ENCODE measurements at places on chromosomes 6 and 20.

- no peak for DNase-seq
These were observed 10.5 kb upstream of the EPB41L2 start for GRCh38 chr6:131073577-131073976.

DNA sequence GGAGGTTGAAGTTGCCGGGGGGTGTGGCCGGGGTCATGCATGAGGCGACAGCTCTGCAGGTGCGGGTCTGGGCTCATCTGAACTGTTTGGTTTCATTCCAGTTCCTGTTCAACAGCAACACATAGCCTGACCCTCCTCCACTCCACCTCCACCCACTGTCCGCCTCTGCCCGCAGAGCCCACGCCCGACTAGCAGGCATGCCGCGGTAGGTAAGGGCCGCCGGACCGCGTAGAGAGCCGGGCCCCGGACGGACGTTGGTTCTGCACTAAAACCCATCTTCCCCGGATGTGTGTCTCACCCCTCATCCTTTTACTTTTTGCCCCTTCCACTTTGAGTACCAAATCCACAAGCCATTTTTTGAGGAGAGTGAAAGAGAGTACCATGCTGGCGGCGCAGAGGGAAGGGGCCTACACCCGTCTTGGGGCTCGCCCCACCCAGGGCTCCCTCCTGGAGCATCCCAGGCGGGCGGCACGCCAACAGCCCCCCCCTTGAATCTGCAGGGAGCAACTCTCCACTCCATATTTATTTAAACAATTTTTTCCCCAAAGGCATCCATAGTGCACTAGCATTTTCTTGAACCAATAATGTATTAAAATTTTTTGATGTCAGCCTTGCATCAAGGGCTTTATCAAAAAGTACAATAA, 72.5 kb downstream of the PTPN1 start:
- no peak for DNase-seq

GRCh38 chr20:45094201-45094600, 6.7 kb downstream of the KCNS1 start:
- no peak for DNase-seq

- DNase-seq, result no peak
These were observed 12.7 kb downstream of the DEF6 start for GRCh38 chr6:35310265-35310831.

- no peak for DNase-seq
These were observed 161.7 kb downstream of the GRM1 start for GRCh38 chr6:146190581-146190980.

- no peak for DNase-seq
These were observed 756.9 kb downstream of the TFAP2A start for GRCh38 chr6:9657994-9658393.

DNA sequence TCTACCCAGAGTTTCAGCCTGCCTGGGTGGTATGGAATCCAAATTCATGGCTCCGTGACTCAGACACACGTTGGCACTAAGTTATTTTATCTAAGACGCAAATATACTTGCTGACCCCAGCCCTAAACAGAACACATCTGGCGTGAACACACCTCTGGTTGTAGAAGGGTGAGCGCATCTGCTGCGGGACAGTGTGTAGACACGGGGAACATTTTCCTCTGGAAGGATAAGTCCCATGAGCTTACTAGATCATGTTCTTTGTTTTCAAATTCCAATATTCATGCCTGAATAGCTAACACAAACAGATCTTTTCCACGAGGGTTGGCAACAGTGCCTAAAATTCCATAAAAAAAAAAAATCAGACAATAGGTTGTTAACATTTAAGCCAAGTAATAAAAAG, 87.8 kb downstream of the TMEM170B start:
- DNase-seq, result no peak

DNA sequence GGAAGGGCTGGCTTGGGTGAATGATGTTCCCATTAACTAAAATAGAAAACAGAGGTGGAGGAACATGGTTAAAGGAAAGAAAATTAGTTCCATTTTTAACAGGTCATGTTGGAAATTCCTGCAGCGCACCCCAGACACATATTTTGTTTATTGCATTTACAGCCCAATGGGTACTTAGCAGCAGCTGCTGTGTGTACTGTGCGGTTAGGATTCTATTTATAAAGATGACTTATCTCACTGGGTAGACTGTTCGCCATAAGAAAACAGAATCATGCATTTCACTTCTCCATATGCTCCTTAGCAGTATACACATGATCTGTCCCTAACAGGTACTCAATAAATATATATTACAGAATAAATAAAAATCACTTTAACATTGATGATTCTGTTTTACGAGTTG, 135.8 kb downstream of the SLC35F1 start:
- no peak for DNase-seq

- no peak for DNase-seq
These were observed 62.2 kb downstream of the SLC22A23 start for GRCh38 chr6:3394671-3395070.

DNA sequence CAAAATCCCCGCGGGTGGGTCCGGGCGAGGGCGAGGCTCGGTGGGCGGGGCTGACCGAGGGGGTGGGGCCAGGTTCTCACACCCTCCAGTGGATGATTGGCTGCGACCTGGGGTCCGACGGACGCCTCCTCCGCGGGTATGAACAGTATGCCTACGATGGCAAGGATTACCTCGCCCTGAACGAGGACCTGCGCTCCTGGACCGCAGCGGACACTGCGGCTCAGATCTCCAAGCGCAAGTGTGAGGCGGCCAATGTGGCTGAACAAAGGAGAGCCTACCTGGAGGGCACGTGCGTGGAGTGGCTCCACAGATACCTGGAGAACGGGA, 809 bp downstream of the HLA-G start:
- DNase-seq, result no peak

DNA sequence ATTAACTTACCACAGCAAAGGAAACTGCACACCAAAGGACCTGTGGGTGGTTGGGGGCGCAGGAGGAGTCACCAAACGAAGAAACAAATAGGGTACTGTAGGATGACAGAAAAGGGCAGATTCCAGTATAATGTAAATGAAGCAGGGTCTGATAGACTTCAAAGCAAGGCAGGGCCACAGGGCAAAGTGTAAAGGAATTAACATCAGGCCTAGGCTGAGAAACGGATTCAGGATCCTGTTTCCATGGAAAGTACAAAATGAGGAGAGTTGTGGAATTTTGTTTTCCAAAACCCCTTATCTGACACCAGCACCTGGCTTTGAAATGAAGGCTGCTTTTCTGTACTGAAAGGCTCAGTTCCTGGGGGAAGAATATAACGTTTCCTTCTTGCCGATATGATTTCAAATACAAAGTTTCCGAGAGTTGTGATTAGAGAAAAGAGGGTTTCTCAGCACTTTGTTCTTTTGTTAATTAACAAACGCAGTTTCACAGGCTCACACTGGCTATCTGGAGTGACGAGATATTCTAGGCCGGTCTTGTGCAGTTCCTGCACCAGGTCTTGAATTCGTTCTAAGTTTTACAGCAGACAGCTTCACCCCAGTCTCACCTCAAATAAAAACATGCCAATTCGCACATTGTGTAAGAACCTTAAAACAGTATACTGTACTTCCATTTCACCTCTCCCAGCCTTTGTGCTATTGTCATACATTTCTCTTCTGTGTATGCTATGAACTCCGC, 5.8 kb downstream of the DEFB123 start:
- no peak for DNase-seq

GRCh38 chr6:160057080-160057479, 64.5 kb upstream of the SLC22A1 start:
- no peak for DNase-seq

DNA sequence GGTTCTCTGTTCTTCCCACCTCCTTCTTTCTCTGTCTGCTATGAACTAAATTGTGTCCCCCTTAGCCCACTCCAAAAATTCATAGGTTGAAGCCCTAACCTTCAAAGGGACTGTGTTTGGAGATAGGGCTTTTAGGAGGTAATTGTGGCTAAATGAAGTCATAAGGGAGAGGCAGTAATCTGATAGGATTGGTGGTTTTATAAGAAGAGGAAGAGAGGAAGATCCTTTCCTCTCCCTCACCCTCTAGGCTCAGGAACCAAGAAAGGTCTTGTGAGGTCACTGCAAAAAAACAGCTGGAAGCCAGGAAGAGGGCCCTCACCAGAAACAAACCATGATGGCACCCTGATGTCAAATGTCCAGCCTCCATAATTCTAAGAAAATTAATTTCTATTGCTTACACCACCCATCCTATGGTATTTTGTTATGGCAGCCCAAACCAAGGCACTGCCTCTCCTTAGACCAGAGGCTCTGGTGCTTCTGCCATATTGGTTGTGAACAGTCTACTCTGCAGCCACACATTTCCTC, 135.1 kb upstream of the COL21A1 start:
- no peak for DNase-seq

- DNase-seq, result no peak
These were observed 330.8 kb upstream of the CITED2 start for GRCh38 chr6:139705284-139705683.

DNA sequence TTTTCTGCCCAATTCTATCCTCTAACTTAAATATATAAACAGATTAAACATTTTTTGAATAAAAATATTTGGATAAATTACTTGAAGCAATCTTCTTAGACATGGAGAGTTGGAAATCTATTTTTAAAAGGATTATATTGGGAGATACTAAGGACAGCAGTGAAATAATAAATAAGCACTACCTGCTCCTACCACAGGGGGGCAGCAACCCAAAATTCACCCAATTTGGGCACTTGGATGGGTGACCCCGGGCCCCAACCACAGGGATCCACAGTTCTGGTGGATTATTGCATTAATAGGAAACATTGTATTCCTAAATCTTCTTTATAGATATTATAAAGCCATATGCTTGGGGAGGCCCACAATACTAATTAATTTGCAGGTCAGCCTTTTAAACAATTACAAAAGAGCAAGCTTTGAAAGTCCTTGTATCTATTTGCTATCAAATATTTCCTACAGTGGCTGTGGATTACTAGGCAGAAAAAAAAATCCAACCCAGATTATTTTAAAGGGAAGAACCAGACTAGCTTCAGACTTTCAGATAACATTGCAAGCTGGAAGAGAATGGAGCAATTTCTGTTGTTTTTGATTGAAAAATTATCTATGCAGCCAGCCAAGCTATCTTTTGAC, 66.4 kb upstream of the PDE10A start:
- peak; percentile 38 for DNase-seq

GRCh38 chr6:31697555-31697954, 5.6 kb downstream of the ABHD16A start:
- peak; percentile 9 for DNase-seq

GRCh38 chr20:11376420-11376819, 541.3 kb upstream of the BTBD3 start:
- no peak for DNase-seq

DNA sequence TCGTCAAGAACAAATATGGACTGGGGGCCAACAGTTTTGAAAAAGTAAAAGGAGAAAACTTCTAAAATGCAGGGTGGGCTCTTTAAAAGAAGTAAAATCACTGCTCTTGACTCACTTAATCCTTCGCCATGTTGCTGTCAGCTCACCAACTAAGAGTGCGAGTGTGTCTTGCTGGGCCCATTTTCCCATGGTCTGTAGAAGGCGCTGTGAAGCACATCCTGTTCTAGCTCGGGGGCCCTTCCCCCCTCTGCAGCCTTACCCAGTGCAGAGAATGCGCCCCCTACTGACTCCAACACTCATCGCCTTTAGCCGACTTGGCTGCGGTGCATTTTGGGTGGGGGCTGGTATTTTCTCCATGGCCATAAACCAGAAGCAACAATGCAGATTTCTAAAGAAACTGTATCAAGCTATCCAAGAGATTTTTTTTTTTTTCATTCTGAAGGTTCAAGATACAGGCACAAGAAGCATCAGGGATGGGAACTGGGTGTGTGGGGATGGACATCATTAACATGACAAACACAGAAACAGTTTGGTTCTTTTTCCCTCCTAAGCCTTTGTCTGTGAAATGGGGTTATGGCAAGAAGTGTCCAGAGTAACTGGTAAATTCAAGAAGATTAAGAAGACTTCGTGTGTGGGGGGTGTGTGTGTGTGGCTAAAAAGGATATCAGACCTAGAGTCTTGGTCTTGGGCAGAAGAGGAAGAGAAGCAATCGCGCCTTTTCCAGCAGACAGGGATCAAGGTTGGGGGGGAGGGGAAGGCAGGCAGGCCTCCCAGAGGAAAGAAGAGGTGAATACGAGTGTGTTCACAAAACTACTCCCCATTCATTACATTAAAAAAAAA, 1.7 kb downstream of the ADNP start:
- peak; percentile 97 for DNase-seq

DNA sequence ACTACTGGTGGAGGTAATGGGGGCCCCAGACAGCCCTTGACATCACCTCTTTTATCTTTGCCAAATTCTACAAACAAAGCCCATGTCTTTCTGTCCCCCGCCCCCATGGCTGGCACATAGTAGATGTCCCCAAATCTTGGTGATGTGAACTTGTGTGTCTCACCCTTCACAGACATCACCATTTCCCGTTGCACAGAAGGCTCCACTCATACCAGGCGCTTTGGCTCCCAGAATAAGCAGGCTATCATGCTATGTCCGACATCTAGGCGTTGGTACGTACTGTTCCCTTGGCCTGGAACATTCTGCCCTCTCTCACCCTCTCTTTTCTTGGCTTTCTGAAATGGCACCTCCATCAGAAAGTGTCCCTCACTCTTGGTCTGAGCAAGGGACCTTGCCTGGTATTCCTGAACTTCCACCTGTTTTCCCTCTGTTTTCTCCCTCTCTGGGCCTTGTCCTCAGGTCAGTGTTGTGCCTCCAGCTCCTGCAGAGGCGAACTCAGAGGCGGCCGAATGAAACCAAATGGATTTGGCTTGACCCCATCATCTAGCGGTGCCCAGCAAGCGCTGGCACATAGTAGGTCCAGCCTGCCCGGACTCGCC, 968 bp upstream of the CCN5 start:
- no peak for DNase-seq

- DNase-seq, result no peak
These were observed 191.4 kb downstream of the ADGRB3 start for GRCh38 chr6:68826501-68826900.

GRCh38 chr6:87066449-87067333, 28.2 kb downstream of the CGA start:
- peak; percentile 49 for DNase-seq

DNA sequence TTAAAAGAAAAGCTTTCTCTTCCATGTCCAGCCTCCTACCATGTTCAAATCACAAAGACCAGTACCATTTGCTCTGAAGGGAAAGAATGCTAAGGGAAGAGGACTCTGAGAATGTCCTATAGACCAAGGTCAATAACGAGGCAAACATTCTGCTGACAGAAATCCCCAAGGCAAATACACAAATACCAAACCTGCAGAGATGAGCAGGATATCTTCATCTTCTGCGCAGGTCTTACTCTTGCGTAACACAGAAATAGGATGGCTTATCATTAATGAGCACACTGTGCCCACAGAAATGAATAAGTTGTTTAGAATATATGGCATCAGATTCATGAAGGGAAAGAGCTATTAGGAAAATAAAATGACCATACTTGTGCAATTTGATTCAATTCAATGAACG, 137.3 kb downstream of the BTBD9 start:
- no peak for DNase-seq

DNA sequence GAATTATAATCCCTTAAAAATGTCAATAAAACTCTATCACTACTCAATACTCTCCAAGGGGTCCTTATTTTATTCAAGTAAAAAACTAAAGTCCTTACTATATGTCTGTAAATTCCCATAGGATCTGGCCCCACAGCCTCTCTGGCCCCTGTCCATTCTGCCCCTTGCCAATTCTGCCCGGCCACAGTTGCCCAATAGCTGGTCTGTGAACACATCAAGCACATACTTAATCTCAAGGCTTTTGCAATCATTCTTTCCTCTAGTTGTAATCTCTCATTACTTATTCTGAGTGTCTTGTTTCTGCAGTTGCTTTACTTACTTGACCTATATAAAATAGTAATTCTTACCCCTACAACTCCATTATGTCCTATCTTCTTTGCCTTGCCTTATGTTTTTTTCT, 22.5 kb upstream of the GFRAL start:
- DNase-seq, result no peak

- no peak for DNase-seq
These were observed 5.1 kb upstream of the ULBP2 start for GRCh38 chr6:149936743-149937142.

All from activated CD4-positive, alpha-beta T cell treated with anti-CD3 and anti-CD28 coated beads, Interleukin-2, Interleukin-4, amounts not matched to agents 100 ng/mL and 50 ng/mL, durations not matched to agents 16 hours and 8 hours (primary cell).